ENCODE measurements at places on chromosomes 7 and 10.

DNA sequence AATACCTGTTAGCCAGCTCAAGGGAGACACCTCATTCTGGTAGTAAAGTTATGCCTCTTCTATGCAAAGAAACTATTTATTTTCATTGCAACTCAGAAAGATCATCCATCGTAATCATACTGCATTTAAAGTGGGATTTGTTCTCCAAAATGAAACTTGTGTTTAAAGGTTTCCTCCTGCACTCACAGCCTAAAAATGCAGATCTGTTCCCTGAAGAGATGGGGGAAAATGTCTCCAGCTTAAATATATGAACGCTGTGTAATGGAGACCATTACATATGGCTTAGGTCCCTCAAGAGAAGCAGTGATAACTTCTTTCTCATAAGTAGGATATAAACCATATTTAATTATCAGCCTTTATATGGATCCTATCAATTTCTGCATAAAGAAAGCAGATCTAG, 665.1 kb downstream of the KCNMA1 start:
- no peak for DNase-seq

DNA sequence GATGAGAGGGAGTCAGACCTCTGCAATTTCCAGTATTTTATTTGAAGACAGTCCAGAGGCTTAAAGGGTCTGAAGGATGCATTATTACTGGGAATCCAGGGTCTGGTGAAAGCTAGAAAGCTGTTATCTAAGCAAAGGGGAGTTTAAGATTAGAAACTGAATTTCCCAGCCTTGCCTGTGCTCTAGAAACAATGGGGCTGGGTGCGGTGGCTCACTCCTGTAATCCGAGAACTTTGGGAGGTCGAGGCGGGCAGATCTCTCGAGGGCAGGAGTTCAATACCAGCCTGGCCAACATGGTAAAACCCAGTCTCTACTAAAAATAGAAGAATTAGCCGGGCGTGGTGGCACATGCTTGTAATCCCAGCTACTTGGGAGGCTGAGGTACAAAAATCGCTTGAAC, 71.5 kb upstream of the ANLN start:
- no peak for DNase-seq

DNA sequence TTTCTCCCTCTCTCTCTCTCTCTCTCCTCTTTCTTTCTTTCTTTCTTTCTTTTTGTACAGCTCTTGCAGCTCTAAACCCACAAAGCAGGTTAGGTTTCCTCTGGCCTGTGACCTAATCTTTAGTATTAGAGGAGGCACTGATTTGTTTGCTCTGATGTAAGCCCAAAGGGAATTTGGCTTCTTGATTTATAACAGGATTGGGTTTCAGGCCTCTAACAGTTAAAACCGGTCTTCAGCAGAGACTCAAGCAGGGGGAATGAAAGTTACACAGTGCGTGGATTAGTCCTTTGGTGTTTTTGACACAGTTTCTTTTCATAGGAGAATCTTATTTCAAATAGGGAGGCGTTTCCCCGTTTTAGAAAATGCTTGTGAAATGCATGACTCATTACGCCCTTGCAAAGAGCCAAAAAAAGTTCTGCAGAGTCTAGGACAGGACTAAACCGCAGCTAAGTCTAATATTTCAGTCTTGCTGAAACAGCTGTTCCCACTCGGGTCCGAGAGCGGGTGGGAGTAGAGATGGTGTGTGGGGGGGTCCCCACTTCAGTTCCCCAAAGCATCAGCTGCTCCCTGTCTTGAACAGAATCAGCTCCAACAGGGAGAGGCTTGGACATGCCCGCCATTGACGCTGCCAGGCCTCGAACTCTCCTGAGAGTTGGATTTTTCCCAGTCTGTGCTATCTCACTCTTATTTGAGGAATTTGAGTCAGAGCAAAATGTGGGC, 296.5 kb upstream of the PITRM1 start:
- DNase-seq: no peak

DNA sequence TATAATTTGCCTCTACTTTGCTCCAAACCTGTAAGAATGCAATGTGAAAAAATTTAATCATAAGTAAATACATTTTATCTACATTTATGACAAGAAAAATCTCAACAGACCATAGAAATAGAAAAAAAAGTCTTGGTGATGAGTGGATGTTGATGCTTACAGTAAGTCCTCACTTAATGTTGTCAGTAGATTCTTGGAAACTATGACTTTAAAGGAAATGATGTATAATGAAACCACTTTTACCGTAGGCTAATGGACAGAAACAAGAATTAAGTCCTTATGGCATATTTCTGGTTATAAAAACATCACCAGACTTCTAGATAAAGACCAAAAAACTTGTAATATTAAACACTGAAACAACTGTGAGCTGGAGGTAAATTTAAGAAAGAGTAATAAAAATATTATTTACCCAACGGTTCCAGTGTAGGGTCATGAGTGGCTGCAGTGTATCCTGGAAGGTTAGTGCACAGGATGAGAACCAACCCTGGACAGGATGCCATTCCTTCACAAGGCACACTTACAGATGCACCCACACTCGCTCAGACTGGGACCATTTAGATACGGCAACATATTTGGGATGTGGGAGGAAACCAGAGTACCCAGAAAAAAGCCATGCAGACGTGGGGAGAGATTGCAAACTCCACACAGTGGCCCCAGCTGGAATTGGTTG, 76.3 kb downstream of the GLCCI1 start:
- no peak for DNase-seq

DNA sequence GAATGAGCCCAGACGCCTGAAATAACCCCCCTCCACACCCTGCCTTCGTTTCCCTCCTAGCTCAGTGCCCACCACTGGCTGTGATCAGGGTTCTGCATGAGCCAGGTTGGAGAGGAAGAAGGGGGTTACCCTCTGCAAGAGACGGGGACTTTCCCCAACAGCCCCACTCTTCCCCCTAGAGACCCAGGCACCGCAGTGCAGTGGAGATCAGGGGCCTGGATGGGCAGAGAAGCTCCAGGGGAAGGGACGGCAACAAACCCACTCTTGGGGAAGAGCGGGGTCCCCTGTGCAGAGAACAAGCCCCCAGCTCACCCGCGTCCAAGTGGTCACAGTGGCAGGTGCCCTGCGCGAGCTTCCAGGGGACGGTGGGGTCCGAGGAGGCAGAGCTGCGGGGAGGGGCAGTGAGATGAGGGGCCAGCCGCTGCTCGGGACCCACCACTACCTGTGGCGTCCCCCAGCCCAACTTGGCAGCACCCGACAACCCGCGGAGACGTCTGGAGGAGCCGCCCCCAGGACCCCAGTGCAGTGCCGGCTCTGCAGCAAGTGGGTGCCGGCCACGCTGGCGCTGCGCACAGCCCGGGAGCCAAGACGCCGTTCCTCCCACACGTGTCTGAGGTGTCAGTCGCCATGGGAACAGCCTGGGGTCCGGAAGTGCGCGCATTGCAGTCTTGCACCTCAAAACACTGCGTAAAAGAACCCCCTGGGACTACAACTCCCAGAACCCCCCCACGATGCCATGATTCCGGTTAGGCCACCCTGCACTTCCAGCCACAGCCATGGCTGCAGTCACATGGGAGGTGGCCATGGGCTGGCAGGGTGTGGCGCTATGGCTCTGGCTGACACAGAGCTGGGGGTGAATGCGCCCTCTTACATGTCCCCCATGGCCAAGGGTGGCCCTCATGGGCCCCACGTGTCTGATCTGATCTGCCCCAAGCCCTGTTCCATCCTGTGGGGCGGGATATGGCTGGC, 45.8 kb upstream of the WIPI2 start:
- DNase-seq: peak; percentile 81

DNA sequence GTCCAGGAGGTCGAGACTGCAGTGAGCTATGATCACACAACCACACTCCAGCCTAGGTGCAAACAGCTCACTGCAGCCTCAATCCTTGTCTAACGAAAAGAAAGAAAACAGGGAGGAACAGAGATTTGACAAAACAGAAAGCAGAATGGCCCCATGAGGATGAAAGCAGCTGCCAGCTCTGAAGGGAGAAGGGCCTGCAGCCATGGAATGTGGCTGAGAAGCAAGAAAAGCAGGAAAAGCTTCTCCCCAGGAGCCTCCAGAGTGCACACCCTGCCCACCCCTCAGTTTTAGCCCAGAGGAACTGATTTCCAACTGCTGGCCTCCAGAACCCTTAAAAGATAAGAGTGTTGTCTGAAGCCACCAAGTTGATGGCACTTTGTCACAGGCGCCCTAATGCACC, 13.0 kb downstream of the ESYT2 start:
- no peak for DNase-seq

GRCh38 chr7:79063019-79063698, 390.3 kb downstream of the MAGI2 start:
- DNase-seq: no peak

- DNase-seq: no peak
Observed at GRCh38 chr7:6317797-6318438, 45.5 kb upstream of the CYTH3 start.

- DNase-seq: no peak
Observed at GRCh38 chr7:29956487-29956836, 33.1 kb downstream of the SCRN1 start.

Measured in CD4-positive, alpha-beta T cell treated with Interleukin-6 at 100 ng/mL for 8 hours (primary cell).